Activated naive CD8-positive, alpha-beta T cell treated with anti-CD3 and anti-CD28 coated beads for 36 hours (primary cell): ENCODE measurements at places on chromosomes 3 and 15.

- no peak for DNase-seq
- no peak overlapping the region for H3K27ac ChIP-seq
Measured at GRCh38 chr3:115857518-115858136, 234.3 kb downstream of the GAP43 start.

GRCh38 chr3:127762077-127762786 is 60.1 kb downstream of the MGLL start:
- peaks cover 7% of the 10 kb centered on the region for H3K27me3 ChIP-seq
- H3K4me1 ChIP-seq, result peaks cover 15% of the 10 kb centered on the region
- H3K36me3 ChIP-seq, result no peaks in the 10 kb centered on the region
- peak overlapping the region; percentile 25 for H3K4me3 ChIP-seq
- peak overlapping the region; percentile 54 for H3K27ac ChIP-seq

GRCh38 chr15:41965441-41966413 is 6.6 kb downstream of the EHD4 start:
- peaks cover 27% of the 10 kb centered on the region for H3K36me3 ChIP-seq
- no peak for DNase-seq
- H3K27me3 ChIP-seq, result no peaks in the 10 kb centered on the region
- no peak overlapping the region for H3K4me3 ChIP-seq

DNA sequence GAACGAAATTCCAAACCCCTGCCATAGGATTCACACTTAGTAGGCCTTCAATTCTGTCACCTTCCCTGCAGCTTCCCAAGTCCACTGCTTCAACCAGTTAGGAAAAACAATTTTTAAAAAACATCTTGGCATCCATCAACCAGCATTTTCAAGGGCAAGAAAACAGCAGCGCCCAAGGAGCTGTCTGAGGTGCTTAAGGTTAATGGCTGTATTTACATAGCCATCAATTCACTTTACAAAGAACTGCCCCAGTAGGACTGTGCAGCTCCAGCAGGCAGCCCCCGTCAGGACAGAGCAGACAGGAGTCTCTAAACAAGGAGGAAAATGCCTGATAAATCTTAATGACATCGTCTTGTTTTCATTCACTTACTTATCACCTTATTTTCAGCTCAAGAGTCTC is 13.3 kb downstream of the TAFA4 start:
- no peak overlapping the region for H3K4me3 ChIP-seq
- no peak overlapping the region for H3K27ac ChIP-seq
- no peaks in the 10 kb centered on the region for H3K4me1 ChIP-seq
- no peak for DNase-seq

- H3K36me3 ChIP-seq, result no peaks in the 10 kb centered on the region
- H3K4me3 ChIP-seq, result no peak overlapping the region
- no peaks in the 10 kb centered on the region for H3K4me1 ChIP-seq
- H3K27ac ChIP-seq, result no peak overlapping the region
- no peaks in the 10 kb centered on the region for H3K27me3 ChIP-seq
Measured at GRCh38 chr3:159356606-159357005, 554.8 kb downstream of the MFSD1 start.

- DNase-seq, result no peak
- H3K4me1 ChIP-seq, result peaks cover 24% of the 10 kb centered on the region
- H3K27me3 ChIP-seq, result peaks cover 3% of the 10 kb centered on the region
Measured at GRCh38 chr15:58932710-58933280, 684 bp downstream of the SLTM start.

- H3K4me1 ChIP-seq, result no peaks in the 10 kb centered on the region
- H3K36me3 ChIP-seq, result no peaks in the 10 kb centered on the region
- no peak overlapping the region for H3K27ac ChIP-seq
- H3K27me3 ChIP-seq, result no peaks in the 10 kb centered on the region
- no peak overlapping the region for H3K4me3 ChIP-seq
- no peak for DNase-seq
Measured at GRCh38 chr15:27706300-27706699, 392.8 kb downstream of the OCA2 start.

DNA sequence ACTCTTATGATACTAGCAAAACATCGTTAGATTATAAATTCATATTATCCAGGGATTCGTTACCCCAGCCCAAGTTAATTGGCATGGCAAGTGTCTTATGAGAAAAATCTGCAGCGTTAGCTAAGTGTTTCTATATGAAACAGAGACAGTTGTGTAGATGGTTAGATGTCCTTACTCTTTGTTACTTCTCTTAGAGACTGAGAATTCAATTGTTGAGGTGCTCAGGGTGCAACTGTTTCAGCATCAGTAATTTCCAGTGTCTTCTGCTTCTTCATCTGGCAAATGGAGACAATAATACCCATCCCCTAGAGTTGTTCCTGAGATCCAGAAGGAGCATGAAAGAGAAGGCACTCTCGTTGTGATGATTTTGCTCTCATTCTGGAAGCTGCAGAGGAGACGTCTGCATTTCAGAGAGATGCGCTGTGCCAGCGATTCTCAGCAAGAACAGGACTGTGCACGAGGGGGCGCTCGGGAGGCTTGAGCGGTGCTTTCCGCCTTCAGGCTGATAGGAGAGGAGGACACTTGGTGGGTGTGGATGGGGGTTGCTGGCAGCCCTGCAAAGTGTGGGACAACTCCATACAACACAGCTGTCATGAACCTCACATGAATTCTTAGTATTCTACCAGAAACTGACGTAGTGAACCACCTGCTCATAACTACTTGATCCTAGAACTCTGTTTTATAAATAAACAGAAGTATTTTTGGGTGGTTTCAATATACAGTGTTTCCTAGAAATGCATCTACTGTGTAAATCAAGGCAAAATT is 39.7 kb upstream of the SPSB4 start:
- H3K4me3 ChIP-seq, result no peak overlapping the region
- H3K27me3 ChIP-seq, result peaks cover 41% of the 10 kb centered on the region
- DNase-seq, result peak; percentile 79
- H3K36me3 ChIP-seq, result no peaks in the 10 kb centered on the region
- H3K27ac ChIP-seq, result no peak overlapping the region

DNA sequence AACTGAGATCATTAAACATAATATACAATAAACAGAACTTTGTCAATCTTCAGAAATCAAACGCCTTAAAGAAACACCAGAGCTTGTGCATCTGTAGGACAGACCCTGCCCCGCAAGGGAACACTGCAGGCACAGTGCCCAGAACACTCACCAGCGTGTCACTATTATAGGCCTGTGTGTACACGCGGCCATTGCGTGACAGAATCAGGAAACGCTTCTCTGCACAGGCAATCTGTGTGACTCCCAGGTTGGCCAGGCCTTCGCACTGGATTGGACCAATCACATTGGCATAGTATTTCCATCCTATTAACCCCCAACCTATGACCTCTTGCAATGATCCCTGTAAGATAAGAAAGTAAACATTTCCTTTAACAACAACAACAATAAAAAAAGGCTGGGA is 52.9 kb downstream of the HERC2 start:
- H3K4me1 ChIP-seq, result peaks cover 4% of the 10 kb centered on the region
- H3K27me3 ChIP-seq, result no peaks in the 10 kb centered on the region
- DNase-seq, result no peak
- no peak overlapping the region for H3K27ac ChIP-seq
- H3K4me3 ChIP-seq, result no peak overlapping the region

DNA sequence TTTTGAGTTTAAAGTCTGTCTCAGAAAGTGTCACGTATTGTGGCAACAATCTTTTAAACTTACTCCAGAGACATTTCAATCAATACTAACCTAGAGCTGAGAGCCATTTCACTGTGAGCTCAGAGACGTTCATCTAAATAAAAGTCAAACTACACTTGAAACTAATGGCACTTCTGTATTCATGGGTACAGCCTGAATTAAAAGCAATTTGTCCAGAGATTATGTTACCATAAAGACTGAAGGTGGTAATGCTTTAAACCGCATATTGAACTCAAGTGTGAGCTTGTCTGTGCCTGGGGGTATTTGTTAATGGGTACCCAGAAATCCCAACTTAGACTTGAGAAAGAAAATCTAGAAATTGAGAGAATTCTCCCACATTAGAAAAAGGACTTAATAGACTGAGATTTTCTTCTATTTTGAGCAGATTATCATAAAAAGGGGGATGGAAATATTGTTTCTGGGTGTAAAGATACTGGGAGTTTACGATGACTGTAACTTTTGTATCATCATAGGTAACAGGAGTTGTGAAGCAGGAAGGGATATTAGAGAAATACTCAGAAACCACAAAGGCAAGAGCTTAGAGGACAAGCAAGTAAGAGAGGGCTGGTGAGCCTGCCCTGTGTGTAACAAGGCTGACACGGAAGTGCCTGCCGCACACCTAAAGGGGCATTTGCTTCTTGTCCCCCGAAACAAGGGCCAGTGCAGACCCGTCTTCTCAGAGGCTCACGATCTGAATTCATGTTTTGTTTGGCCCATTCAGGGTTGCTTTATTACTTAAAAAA is 36.9 kb downstream of the LRIG1 start:
- no peaks in the 10 kb centered on the region for H3K36me3 ChIP-seq
- peaks cover 8% of the 10 kb centered on the region for H3K27me3 ChIP-seq
- no peak for DNase-seq
- H3K4me1 ChIP-seq, result peaks cover 15% of the 10 kb centered on the region

- no peaks in the 10 kb centered on the region for H3K36me3 ChIP-seq
- no peak for DNase-seq
- H3K4me1 ChIP-seq, result no peaks in the 10 kb centered on the region
- no peak overlapping the region for H3K27ac ChIP-seq
- no peaks in the 10 kb centered on the region for H3K27me3 ChIP-seq
Measured at GRCh38 chr3:147740928-147741327, 331.8 kb downstream of the ZIC1 start.
